ENCODE measurements at places on chromosomes 3 and 15. TPM values are rescaled to one million over a fixed set of nuclear protein-coding genes. Genes with fewer than 3 reads are reported as not detected.

ANKRD63 gene
- 1.8 TPM for total RNA-seq

- DNase-seq, result no peak
- peaks cover 25% of the 10 kb centered on the region for H3K4me1 ChIP-seq
- no peaks in the 10 kb centered on the region for H3K36me3 ChIP-seq
- H3K27ac ChIP-seq, result no peak overlapping the region
- no peak overlapping the region for H3K4me3 ChIP-seq
These were observed 60.9 kb downstream of the STRIT1 start for GRCh38 chr3:155232605-155233004.

SEMA6D gene
- total RNA-seq, result not detected

DNA sequence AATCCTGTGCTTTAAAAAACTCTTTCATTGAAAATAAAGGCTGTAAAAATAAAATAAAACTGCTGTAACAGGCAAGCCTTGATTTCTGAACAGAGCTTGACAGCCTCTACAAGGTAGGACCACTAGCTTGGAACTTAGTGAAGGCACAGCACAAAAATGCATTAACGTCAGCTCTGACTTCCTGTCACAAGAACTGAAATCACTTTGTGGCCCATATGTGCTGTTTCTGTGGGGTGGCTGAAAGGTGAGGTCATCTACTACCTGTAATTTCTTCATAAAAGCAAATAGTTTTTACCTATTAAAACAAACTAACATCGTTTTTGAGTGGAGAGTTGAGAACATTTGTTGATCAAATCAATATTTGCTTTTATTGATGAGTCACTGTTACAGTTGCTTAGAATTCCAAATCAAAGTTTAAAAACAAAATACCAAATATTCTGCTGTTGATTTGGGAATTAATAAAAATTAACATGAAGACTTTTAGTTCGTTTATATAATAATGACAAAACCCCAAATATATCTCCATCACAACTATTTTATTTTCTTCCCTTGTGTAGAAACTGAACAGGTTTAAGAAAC is 1034.1 kb downstream of the MCTP2 start:
- DNase-seq, result no peak
- peaks cover 2% of the 10 kb centered on the region for H3K27me3 ChIP-seq
- H3K4me3 ChIP-seq, result no peak overlapping the region

Data from K562 (cell line).